Hematopoietic multipotent progenitor cell treated with erythropoietin and hydrocortisone succinate and interleukin-3 and kit ligand, for 17 days (in vitro differentiated cells): ENCODE measurements at places on chromosomes 1 and 21.

- no peak for DNase-seq
Measured at GRCh38 chr1:62826901-62827300, 43.0 kb downstream of the ATG4C start.

- DNase-seq = no peak
Measured at GRCh38 chr1:7333094-7333493, 438.0 kb upstream of the VAMP3 start.

DNA sequence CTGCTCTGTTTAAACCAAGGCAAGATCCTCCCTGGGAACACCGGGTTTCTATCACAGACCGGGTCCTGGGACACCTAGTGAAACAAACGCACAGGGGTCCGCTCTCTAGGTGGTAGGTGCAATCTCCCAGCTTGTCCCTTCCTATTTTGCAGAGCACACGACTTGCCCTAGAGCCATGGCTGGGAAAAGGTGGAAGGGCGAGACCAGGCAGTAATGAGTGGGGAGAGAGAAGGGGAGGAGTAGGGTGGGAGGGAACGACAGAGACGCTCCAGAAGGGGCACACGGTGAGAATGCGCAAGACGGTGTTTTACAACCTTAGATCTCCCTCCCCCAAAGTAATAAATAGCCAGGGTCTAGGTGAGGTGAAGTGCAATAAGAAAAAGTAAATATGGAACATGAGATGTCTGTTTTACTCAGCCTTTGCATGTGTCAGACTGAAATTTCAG lies 9.3 kb upstream of the ARHGAP29 start:
- DNase-seq = no peak

GRCh38 chr1:113027449-113027848 lies 45.5 kb upstream of the LRIG2 start:
- no peak for DNase-seq

DNA sequence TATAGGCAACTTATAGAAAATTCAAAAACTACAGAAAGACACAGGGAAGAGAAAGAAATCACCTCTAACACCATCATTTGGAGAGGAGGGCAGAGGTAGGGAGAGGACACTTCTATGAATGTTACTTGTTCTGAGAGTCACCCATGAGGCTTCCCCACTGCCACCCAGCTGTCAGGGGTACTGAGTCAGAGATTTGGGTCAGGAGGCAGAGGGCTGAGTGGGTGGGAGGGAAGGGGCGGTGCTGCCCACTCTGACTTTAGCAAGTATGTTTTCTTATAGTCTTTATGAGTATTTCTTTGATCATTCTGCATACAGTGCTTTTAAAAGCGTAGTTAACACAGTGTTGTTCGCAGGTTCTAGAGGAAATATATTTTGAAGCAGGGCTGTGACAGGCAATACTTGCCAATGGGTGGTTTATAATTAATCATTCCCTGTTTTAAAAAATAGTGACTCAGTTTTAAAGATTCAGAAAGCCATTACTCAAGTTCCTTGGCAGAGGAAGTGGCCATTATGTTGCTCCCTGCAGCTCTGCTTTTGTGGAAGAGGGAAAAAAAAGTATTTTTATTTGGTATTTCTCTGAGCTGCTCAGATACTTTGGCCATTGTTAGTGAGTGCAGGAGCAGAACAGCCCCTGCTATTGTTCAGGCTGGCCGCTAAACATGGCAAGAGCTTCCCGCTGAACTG lies 18.3 kb downstream of the IL6R start:
- no peak for DNase-seq

DNA sequence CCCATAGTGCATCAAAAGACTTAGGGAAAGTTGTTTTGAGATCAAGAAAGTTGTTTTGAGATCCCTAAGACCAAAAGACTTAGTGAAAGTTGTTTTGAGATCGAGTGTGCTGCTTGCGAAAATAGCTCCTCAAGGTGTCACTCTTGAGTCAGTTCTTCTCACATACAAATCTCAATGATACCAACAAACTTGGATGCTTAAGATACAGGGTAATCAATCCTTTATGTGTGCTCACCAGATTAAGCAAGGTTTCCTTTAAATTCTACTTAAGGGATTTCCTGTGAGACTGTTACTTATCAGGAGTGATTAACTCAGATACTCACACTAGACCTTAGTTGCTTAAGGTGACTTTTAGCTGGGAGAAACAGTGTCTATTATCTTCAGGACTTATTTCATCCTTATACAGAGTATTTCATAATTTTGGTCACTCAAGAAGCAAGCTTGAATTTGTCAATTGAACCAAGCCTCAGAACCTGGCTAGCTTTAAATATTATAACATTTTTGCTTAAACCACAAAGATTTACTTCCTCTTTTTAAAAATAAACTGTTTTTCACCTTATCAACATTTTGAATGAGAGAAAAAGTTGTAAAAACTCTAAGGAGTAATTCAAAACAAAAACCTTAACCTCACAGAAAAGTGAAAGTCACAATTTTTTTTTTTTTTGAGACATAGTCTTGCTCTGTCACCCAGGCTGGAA lies 8.0 kb upstream of the RLF start:
- peak; percentile 82 for DNase-seq

DNA sequence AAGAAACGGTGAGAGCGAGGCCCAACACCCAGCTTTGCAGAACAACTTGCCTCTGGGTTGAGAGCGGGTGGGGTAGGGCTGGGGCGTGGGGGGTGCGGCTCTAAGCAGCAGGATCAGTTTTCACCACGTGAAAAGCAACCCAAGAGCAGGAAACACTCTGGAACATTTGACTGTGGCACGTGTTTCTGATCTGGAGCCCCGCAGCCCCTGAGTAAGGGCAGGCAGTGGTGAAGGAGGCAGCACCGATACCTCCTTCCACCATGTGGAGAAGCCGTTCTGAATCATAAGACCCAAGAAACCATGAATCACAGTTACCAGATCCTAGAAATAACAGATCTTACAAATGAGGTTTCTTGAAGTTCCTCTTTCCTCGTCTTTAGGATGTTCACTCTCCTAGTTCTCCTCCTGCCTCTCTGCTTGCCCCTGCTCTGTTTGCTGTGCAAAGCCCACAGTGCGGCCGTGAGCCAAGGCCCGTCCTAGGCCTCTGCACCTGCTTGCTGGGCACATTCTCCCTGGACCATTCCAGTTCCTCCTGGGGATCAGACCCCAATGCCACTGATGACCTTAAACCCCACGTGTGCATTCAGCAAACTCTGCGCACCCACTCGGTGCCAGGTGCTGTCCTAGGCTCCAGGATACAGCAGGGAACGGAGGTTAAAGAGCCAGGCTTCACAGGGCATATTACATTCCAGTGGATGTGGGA lies 31.9 kb downstream of the SLC1A7 start:
- no peak for DNase-seq

DNA sequence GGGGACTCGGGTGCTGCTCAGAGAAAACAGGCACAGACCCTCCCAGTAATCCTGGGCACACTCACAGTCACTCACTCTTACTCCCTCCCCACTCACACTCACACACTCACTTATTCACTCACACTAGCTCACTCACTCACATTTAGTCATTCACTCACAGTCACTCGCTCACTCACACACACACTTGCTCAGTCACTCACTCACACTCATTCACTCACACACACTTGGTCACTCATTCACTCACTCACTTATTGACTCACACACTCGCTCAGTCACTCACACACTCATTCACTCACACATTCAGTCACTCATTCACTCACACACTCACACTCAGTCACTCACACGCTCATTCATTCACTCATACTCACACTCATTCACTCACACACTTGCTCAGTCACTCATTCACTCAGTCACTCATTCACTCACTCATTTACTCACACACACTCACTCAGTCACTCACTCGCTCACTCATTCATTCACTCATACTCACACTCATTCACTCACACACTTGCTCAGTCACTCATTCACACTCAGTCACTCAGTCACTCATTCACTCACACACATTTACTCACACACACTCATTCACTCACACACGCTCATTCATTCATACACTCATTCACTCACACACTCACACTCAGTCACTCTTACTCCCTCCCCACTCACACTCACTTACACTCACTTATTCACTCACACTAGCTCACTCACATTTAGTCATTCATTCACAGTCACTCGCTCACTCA lies 164.2 kb upstream of the C1orf174 start:
- DNase-seq = no peak

- peak; percentile 13 for DNase-seq
Measured at GRCh38 chr1:165696625-165697100, 1.7 kb downstream of the ALDH9A1 start.

DNA sequence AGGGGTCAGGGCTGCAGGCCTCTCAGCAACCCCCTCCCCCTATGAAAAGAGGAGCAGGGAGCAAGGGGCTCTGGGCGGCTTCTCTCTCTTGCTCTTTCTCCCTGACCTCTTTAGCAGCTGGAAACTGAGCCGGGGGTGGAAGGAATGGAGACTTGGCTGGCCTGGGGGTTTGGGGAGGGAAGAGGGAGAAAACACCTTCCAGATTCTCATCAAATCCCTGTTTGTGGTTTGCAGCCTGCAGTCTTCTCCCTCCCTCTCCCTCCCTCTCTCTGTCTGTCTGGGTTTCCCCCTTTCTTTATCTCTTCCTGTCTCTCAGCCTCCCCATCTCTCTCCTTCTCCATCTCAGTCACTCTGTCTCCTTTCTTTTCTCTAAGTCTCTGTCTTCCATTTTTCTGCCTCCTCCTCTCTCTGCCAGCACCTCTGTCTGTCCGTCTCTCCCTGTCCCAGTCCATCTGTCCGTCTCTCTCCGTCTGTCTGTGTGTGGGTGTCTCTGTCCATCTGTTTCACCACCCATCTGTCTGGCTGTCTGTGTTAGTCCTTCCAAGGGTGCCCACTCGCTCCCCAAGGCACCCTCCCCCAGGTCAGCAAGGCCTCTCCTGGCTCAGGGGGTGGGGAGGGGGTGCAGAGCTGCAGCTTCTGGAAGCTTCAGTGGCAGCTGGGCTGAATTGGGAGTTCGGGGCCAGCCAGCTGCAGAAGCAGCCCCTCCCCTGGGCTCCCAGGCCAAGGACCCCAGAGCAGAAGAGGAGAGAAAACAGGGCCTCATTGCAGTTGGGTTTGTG lies 6.2 kb downstream of the AHDC1 start:
- no peak for DNase-seq

GRCh38 chr1:50275566-50275965 lies 147.7 kb downstream of the DMRTA2 start:
- no peak for DNase-seq

DNA sequence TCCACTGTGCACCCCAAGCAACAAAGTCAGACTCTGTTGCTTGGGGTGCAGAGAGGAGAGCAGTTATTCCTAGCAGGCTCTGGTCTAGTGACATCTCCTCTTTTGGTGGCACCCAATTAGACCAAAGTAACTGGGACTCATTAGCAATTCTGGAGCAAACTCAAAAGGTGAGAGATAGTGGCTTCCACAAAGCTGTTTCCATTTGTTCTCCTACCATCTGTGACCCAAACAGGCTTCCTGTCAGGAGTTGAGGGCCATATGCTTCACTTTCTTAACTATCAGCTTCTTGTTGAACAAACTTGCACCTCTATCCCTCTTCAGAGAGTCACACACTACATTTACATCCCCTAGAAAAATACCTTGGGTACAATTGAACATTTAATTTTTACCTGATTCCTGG lies 1.5 kb upstream of the ATXN7L2 start:
- DNase-seq = no peak

DNA sequence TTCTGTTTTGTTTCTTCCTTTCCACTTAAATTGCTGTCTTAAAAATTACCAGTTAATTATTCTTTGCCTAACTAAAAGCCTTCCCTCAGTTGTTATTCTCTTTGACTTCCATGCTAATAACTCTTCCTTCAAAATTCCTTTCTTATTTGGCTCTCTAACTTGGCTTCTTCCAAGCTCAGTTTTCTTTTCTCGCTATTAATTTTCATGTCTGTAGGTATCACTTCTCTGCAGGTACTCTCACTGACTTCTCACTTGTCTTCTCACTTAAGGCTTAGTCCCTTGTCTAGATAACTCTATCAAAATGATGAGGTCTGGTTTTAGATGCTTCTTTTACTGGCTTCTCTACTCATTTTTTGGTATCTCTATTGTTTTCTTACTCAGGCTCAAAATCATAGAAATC lies 10.1 kb downstream of the CDC7 start:
- no peak for DNase-seq

DNA sequence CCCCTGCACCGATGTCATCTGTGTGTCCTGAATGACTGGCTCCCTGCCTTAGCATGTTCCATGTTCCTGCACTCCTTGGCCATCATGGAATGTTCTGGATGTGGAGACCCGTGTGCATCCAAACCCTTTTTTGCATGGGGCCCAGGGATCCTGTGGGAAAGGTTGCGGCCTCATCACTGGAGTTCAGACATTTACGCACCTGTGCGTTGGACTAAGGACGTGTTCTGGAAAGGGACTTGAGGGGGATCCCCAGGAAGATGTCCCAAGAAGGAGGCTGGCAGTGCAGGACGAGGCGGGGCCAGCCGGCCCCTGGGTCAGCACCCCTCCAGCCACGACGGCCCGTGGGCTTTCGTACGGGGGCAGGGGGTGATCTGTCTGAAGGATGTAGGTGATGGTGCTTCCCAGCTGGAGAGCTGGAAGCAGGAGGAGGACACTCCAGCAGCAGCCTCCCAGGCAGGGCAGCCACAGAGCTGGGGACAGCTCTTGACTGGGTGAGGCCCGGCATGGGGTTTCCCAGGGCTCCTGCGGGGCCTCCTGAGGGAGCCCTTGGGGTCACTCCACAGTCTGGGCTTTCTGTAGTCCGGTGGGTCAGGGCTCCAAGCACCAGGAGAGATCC lies 67.2 kb downstream of the SCCPDH start:
- DNase-seq = no peak

DNA sequence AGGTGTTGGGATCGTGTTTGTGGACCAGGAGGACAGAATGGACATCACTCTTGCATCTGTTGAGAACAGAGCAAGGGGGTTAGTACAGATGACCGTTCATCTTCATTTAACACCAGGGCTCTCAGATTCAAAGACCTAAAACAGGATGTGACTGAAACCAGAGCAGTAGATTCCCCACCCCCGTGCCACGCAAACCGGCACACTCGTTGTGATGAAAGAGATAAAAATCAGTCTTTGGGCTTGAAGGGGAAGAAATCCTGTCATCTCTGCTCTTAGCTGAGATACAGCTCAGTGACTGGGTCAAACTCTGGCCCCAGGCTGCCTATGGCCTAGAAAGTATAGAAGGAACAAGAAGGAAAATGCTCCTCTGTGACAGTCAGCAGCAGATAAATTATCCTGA lies 146.2 kb upstream of the KRTAP19-8 start:
- no peak for DNase-seq

GRCh38 chr1:55826381-55827080 lies 611.4 kb upstream of the USP24 start:
- no peak for DNase-seq

DNA sequence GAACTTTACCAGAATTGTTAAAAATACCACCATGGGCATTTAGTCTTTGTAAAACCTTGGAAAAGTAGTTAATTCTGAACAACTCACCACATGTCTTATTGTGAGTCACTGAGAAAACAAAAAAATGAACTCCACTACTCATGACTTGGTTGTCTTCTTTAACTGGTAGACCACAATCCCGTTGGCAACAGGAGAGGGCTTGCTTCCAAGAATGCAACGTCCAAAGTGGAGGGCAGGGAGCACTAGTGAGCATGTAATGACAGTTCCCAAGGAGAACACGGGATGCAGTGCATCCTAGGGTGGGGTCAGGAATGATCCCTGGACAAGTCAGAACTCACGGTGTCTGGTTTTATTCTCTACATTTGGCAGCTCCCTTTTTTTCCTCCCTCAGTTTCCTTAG lies 15.2 kb upstream of the HMCN1 start:
- DNase-seq = no peak

GRCh38 chr1:76124196-76124595 lies 49.6 kb downstream of the ST6GALNAC3 start:
- no peak for DNase-seq

- no peak for DNase-seq
Measured at GRCh38 chr1:121538943-121539575, 354.3 kb downstream of the SRGAP2C start.

GRCh38 chr21:15063814-15064575 lies 805 bp downstream of the NRIP1 start:
- peak; percentile 10 for DNase-seq
